ENCODE measurements at places on chromosomes 3 and 15. TPM values are rescaled to one million over a fixed set of nuclear protein-coding genes. Genes with fewer than 3 reads are reported as not detected.

- DNase-seq = no peak
These were observed 98.5 kb downstream of the CACNA1D start for GRCh38 chr3:53592862-53593261.

DNA sequence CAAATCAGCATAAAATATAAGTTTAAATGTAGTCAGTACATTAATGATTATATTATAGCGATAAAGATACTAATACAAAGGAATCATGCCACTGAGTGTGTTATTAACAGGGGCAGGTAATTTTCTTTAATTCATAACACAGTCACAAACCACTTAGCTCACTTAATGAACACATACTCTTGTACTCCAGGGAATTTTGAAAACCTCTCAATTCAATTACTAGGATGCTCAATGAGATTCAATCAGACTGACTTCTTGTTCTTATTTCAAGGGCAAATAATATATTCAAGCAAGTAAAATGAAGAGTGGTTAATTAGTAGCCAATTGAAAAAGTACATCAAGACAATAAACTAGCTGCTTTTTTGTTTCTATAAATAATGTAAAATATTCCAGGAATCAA is 5.8 kb upstream of the SUCNR1 start:
- DNase-seq = no peak

Gene ETV5
- total RNA-seq = 81.2 TPM

GRCh38 chr3:77686560-77686959 is 646.7 kb downstream of the ROBO2 start:
- DNase-seq = no peak
